Heart left ventricle (tissue), 16 donors: ENCODE measurements at places on chromosomes 7 and 10. TPM values are rescaled to one million over a fixed set of nuclear protein-coding genes. Genes with fewer than 3 reads are reported as not detected.
A peak's percentile ranks its signal among the peaks of the same experiment; 100 is the strongest.

ANXA7 gene
- total RNA-seq: 121 TPM

DNA sequence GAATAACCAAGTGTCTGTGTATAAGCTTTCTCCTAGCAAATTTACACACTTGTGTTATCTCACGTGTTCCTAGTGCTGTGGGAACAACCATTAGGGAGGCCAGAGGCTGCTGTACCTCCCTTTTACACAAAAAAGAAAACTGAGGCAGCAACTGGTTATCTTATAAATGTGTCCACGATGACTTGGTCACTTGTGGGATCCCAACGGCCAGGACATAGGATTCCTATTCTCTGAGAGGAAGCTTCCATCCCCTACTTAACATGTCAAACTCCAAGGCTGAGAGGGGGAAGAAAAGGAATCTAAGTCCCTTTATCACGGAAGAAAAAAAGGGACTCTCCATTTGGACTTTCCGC is 484 bp downstream of the ZNF438 start:
- DNase-seq: no peak
- H3K36me3 ChIP-seq: no peaks in the 10 kb centered on the region
- peaks cover 9% of the 10 kb centered on the region for H3K4me1 ChIP-seq
- peak overlapping the region; percentile 99 for H3K27ac ChIP-seq

SEMA3C gene
- 67.7 TPM for total RNA-seq

DNA sequence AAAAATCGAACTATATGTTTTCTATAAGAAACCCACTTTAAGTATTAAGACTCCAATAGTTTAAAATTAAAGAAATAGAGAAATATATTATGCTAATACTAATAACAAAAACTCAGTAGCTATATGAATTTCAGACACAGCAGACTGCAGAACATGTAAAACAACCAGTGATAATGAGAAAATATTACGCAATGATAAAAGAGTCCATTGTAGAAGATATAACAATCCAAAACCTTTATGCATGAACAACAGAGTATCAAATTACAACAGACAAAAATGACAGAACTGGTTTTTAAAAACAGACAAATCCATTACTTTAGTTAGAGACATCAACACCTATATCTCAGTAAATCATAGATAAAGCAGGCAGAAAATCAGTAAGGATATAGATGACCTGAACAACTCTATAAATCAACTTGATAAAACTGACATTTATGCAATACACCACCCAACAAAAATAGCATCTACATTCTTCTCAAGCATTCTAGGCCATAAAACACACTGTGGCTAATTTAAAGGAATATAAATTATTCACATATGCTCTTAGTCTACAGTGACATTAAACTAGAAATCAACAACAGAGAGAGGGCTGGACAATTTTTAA is 669.5 kb upstream of the GHITM start:
- H3K4me1 ChIP-seq: no peaks in the 10 kb centered on the region
- no peak for DNase-seq
- H3K36me3 ChIP-seq: no peaks in the 10 kb centered on the region
- H3K4me3 ChIP-seq: no peak overlapping the region

- peaks cover 27% of the 10 kb centered on the region for H3K27me3 ChIP-seq
- no peaks in the 10 kb centered on the region for H3K4me1 ChIP-seq
- H3K4me3 ChIP-seq: no peak overlapping the region
- H3K27ac ChIP-seq: no peak overlapping the region
- DNase-seq: no peak
Observed at GRCh38 chr7:26531926-26532325, 240.3 kb downstream of the SNX10 start.

DNA sequence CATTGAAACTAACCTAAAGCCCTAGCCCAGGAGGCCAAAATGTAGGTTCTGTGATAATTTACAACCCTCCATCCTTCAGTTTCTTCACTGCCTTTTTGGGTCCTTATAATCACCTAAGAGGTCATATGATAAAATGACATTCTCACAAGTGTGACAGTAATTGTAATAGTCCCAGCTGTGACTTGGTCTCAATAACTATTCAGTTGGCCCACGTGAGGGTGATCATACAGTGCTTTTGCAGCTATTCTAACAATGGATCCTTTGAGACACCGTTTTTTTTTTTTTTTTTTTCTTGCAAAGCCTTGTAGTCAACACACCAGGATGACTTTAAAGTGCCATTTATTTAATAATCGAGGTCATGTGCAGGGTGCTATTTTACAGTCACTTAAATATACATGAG is 760.0 kb downstream of the PHTF2 start:
- no peak for DNase-seq
- H3K27ac ChIP-seq: no peak overlapping the region
- no peaks in the 10 kb centered on the region for H3K4me1 ChIP-seq
- no peaks in the 10 kb centered on the region for H3K27me3 ChIP-seq
- no peaks in the 10 kb centered on the region for H3K36me3 ChIP-seq

SPDYE2 gene
- not detected for total RNA-seq

DNA sequence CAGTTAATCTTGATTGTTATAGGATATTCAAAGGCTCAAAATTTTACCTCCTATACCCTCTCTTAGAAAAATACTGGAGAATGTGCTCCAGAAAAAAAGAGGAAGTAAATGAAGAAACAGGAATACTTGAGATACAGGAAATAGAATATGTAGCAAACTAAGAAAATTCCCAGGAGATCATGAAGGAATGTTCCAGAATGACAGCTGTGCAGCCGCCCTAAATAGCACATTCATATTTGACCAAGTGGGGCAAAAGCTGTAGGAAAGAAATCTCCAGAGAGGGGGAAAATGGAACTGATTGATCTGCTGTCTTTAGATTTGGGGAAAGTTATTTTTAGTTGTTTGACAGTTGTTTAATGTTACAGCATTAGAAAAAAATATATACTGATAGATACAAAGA is 46.2 kb upstream of the ZEB1 start:
- no peaks in the 10 kb centered on the region for H3K27me3 ChIP-seq
- no peaks in the 10 kb centered on the region for H3K36me3 ChIP-seq
- H3K4me3 ChIP-seq: no peak overlapping the region

GRCh38 chr10:46028584-46029460 is 1.6 kb downstream of the NCOA4 start:
- H3K27me3 ChIP-seq: no peaks in the 10 kb centered on the region
- peak overlapping the region; percentile 94 for H3K27ac ChIP-seq
- no peak for DNase-seq
- peak overlapping the region; percentile 91 for H3K4me3 ChIP-seq
- no peaks in the 10 kb centered on the region for H3K36me3 ChIP-seq

- no peaks in the 10 kb centered on the region for H3K4me1 ChIP-seq
- no peaks in the 10 kb centered on the region for H3K36me3 ChIP-seq
- H3K27me3 ChIP-seq: no peaks in the 10 kb centered on the region
- no peak overlapping the region for H3K4me3 ChIP-seq
Observed at GRCh38 chr7:135095450-135095849, 52.4 kb upstream of the TMEM140 start.

SFMBT2 gene
- total RNA-seq: 9.6 TPM

GRCh38 chr10:126480648-126481047 is 92.4 kb upstream of the ADAM12 start:
- H3K27ac ChIP-seq: no peak overlapping the region
- H3K4me1 ChIP-seq: no peaks in the 10 kb centered on the region
- H3K36me3 ChIP-seq: no peaks in the 10 kb centered on the region
- H3K4me3 ChIP-seq: no peak overlapping the region

- H3K27ac ChIP-seq: no peak overlapping the region
- H3K4me1 ChIP-seq: no peaks in the 10 kb centered on the region
- no peaks in the 10 kb centered on the region for H3K27me3 ChIP-seq
- no peak for DNase-seq
Observed at GRCh38 chr7:142566271-142566670, 183.0 kb upstream of the PRSS1 start.

DNA sequence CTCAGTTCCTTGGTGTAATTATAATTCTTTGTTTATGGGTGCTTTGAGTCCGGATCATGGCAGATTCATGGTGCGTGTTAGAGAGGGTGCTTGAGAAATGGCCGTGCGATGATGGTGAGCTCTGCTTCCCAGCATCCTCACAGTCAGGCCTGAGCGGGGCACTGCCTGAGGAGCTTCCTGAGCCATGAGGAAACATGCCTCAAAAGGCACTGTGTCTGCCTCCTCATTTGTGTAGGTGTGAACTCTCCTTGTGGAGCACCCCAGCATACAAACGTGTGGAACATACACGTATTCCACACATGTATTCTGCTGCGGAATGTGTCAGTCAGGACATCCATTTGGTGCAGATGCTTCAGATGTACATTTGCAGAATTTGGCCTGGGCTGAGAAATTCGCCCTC is 205.4 kb downstream of the CELF2 start:
- H3K27ac ChIP-seq: no peak overlapping the region
- peaks cover 49% of the 10 kb centered on the region for H3K4me1 ChIP-seq
- peaks cover 33% of the 10 kb centered on the region for H3K36me3 ChIP-seq
- no peak overlapping the region for H3K4me3 ChIP-seq
- DNase-seq: no peak

DNA sequence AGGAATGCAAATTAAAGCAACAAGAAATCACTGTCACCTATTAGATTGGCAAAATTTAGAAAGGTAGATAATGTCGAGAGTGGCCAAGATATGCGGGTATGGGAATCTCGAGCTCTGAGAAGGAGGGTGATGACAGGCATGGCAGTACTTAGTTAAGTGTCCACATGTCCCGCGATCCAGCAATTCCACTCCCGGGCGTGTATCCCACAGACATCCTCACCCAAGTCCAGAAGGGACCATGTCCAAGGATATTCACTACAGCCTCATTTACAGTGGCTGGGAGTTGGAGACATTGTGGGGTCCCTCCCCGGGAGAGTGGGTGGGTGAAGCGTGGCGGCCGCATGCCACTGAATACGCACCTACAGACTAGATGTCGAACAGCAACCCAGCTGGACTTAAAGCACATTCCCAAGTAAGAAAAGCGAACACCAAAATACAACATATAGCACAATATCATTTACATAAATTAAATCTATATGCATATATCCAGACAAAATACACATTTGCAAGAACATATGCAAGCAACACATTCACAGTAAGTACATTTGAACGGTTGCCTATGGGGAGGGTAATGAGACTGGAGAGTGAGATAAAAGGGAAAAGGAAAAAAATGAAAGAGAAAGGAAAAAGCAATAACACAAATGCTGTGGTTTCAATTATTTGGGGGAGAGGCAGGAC is 9.9 kb downstream of the KCNH2 start:
- H3K27ac ChIP-seq: peak overlapping the region; percentile 96
- no peaks in the 10 kb centered on the region for H3K36me3 ChIP-seq
- no peak for DNase-seq
- no peaks in the 10 kb centered on the region for H3K4me1 ChIP-seq

IL2RA gene
- 1.6 TPM for total RNA-seq

GRCh38 chr7:11524476-11525397 is 307.3 kb downstream of the THSD7A start:
- H3K27me3 ChIP-seq: no peaks in the 10 kb centered on the region
- H3K36me3 ChIP-seq: no peaks in the 10 kb centered on the region
- H3K27ac ChIP-seq: no peak overlapping the region
- DNase-seq: no peak
- peak overlapping the region; percentile 19 for H3K4me3 ChIP-seq
- H3K4me1 ChIP-seq: no peaks in the 10 kb centered on the region

DNA sequence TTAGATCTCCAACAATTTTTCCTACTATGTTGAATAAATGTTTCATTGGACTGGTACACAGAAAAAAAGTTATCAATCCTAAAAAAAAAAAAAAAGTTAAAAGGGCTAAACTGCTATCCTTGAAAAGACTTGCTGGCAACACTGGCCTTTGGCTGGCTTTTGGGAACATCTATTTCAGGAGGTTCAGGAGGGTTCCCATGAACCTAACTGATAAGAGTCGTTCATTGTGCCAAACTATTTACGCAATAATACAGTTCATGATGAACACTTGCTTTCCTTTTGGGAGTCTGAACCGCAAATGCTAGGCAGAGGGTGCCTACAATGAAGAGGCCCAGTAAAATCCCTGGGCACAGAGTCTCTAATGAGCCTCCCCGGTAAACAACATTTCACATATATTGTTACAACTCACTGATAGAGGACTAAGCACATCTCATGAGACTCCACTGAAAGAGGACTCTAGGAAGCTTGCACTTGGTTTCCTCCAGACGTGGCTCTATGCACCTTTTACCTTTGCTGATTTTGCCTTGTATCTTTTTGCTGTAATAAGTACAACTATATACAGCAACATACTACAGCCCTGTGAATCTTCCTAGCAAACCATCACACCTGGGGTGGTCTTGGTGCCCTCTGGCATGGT is 45.0 kb downstream of the ZFAND4 start:
- H3K4me1 ChIP-seq: peaks cover 14% of the 10 kb centered on the region
- no peaks in the 10 kb centered on the region for H3K27me3 ChIP-seq
- no peak overlapping the region for H3K4me3 ChIP-seq
- DNase-seq: peak; percentile 66
- H3K36me3 ChIP-seq: peaks cover 22% of the 10 kb centered on the region

GRCh38 chr7:44072364-44073231 is 7.2 kb upstream of the PGAM2 start:
- H3K4me1 ChIP-seq: peaks cover 36% of the 10 kb centered on the region
- H3K4me3 ChIP-seq: no peak overlapping the region
- H3K27ac ChIP-seq: peak overlapping the region; percentile 65
- H3K27me3 ChIP-seq: no peaks in the 10 kb centered on the region
- peaks cover 38% of the 10 kb centered on the region for H3K36me3 ChIP-seq

CLDN4 gene
- total RNA-seq: not detected

GNGT1 gene
- not detected for total RNA-seq

- H3K4me3 ChIP-seq: no peak overlapping the region
- H3K27ac ChIP-seq: no peak overlapping the region
- H3K4me1 ChIP-seq: peaks cover 7% of the 10 kb centered on the region
Observed at GRCh38 chr10:60892571-60892970, 51.4 kb downstream of the RHOBTB1 start.

- H3K36me3 ChIP-seq: no peaks in the 10 kb centered on the region
- no peaks in the 10 kb centered on the region for H3K4me1 ChIP-seq
- H3K27me3 ChIP-seq: no peaks in the 10 kb centered on the region
- no peak overlapping the region for H3K27ac ChIP-seq
- no peak for DNase-seq
Observed at GRCh38 chr7:136912339-136912738, 43.9 kb downstream of the CHRM2 start.

SYNPO2L gene
- total RNA-seq: 408 TPM

- H3K4me1 ChIP-seq: no peaks in the 10 kb centered on the region
- no peak for DNase-seq
- H3K4me3 ChIP-seq: no peak overlapping the region
- no peak overlapping the region for H3K27ac ChIP-seq
- H3K27me3 ChIP-seq: no peaks in the 10 kb centered on the region
Observed at GRCh38 chr7:43450894-43451293, 132.0 kb upstream of the STK17A start.

- no peaks in the 10 kb centered on the region for H3K36me3 ChIP-seq
- no peak overlapping the region for H3K4me3 ChIP-seq
- H3K27ac ChIP-seq: no peak overlapping the region
- H3K4me1 ChIP-seq: no peaks in the 10 kb centered on the region
- DNase-seq: no peak
- H3K27me3 ChIP-seq: no peaks in the 10 kb centered on the region
Observed at GRCh38 chr10:130352291-130352645, 216.1 kb downstream of the GLRX3 start.

DNA sequence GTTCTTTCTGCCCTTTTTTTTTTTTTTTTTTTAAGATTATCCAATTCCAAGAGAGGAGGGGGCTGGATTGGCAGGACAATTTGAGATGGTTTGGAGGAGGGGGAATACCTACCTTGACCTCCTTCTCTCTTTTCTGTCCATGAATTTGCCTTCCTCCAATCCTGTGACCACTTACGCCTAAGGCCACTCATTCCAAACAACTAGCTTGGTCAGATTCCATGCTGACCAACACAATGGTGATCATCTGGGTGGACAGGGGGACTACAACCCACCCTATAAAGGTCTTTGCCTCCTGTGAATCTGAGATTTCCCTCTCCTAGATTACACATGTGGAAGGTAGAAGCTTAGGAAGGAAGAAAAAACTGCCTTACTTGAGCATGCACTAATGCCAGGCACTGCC is 2.3 kb upstream of the LDB1 start:
- no peak overlapping the region for H3K4me3 ChIP-seq
- H3K27me3 ChIP-seq: no peaks in the 10 kb centered on the region
- H3K27ac ChIP-seq: peak overlapping the region; percentile 99

- no peaks in the 10 kb centered on the region for H3K36me3 ChIP-seq
- no peak overlapping the region for H3K4me3 ChIP-seq
- no peak overlapping the region for H3K27ac ChIP-seq
Observed at GRCh38 chr7:150937848-150938561, 40.1 kb downstream of the KCNH2 start.
